ENCODE measurements at places on chromosomes 1 and 21.
A peak's percentile ranks its signal among the peaks of the same experiment; 100 is the strongest.

GRCh38 chr1:234221601-234222000 lies 151.7 kb upstream of the COA6 start:
- DNase-seq: no peak

GRCh38 chr1:90534663-90535295 lies 182.3 kb downstream of the BARHL2 start:
- no peak for DNase-seq

- DNase-seq: peak; percentile 79
Observed at GRCh38 chr1:84772428-84772943, 82.2 kb upstream of the SSX2IP start.

DNA sequence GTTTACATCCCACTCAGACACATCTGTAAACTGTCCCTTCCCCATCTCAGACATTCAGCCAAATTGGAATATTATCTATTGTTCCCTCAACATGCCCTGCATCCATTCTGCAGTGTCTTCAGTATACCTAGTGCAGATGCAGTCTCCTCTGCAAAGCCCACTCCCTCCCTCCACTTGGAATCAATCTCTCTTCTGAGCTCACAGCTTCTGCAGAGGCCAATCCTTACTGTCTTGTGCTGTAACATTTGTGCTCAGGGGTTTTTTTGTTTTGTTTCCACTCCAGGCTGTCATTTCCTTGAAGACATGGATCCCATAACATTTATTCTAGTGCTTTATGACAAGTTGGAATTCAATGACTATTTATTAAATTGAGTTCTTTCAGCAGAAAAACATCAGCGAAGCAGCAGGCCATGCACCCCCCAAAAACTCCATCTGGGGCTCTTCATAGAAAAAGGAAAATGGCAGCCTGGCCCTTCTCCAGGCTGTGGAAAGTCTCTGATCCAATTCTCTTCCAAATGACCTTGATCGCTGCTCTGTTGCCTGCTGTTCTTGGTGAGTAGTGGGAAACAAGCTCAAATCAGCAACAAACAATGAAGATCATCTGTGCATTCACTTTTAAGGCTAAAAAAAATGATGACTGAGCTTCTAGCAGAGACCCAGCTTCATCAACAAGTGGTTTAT lies 8.7 kb downstream of the C4BPA start:
- DNase-seq: no peak

DNA sequence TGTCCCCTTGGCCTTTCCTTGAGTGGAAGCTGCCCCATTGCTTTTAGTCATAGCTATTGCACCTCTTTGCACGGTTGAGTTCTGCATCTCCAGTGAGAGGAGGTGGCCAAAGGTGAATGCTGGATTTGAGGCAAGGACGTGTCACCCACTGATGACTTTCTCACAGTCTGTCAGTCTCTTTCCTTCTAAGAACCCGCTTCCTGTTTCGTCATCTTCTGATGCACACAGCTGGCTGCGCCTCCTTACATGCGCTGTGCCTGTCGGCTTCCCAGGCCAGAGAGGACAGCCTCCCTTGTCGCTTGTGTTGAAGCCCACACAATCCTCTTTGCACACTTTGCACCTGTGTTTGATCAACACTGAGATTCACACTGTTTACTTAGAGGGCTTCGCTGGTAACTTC lies 41.8 kb upstream of the PWP2 start:
- DNase-seq: no peak

DNA sequence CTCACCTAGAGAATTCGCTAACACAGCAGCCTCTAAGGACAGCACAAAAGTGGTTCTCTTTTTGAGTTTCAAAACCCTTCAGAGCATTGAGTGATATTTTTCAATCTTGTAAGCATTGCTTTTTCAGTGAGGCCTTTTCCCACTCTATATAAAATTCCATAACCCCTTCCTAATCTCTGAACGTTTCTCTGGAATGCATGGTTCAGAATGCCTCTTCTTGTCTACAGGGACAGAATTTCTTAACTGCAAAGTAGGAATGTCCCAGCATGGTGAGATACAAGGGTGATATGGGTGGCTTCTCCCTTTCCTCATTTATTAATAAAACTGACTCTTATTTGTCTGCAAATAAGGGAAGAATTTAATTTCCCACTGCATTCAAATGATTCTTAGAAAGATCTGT lies 377.9 kb downstream of the LTN1 start:
- DNase-seq: no peak

- DNase-seq: no peak
Observed at GRCh38 chr1:212454741-212455140, 22.0 kb downstream of the NENF start.

DNA sequence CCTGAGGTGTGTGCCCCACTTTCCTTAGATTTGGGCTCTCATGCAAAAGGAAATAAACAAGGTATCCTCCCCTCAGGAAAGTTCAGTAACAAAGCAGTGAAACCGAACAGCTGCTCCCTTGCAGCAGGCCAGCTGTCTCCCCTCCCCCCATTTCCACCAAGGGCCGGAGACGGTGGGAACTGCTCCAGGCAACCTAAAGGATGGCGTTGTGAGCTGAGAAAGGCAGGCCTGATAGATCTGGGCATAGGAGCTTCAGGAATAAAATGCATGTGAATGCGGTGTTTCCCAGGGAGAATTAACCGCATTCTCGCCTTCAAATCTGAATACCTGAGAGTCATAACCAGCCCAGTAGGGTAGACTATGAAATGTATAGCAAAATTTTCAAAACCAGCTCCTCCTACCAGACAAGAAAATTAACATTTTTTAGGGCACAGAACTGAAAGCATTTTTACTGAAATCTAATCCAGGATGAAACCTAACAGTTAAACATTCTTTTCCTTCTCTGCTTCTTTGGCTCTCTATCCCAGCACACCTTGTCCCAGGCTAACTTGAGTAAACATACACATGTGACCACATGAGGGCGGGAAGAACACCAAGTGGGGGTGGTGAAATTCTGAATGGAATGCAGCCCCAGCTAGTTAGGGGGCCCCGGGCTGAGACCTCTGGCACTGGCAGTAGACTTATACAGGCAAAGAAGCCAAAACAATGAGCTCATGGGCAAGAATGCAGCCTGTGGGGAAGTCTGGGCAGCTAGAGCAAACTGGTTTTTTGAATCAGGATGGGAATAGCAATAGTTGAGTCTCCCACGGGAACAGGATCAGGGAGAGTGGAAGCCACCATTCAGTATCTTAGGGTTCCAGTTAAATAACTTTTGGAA lies 11.5 kb downstream of the MCL1 start:
- DNase-seq: peak; percentile 84

GRCh38 chr1:19413999-19414398 lies 71.3 kb downstream of the CAPZB start:
- no peak for DNase-seq

DNA sequence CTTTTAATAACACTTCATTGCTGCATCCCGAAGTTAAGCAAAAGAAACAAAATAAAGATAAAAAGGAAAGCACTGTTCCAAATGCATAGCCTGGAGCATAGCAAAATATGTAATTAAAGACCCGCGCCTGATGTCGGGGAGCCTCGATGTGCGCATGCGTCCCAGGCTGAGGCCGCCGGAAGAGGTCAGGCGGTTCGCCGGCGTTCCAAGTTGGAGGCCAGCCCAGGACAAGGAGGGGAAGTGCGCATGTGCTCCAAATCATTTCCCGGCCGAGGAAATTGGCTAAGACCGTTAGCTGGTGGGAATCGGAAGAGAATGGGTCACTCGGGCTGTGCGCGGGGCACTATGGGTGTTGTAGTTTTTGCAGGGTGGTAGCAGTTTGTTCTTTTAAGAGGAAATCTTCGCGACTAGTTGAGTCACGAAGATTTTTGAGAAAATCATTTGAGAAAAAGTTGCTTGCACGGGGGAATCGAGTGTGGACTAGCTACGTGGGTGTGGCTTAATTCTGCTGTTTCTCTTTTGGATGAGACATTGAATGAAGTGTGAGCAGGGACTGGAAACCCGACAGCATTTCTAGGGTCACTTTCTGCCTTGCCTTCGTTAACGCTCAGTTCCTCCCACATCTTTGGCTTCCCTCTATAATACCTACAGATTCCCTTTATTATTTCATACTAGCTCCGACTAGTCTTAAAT lies 31.0 kb upstream of the CD1D start:
- DNase-seq: peak; percentile 96

- DNase-seq: no peak
Observed at GRCh38 chr1:231353086-231353485, 15.0 kb downstream of the SPRTN start.

GRCh38 chr1:246795906-246796694 lies 71.9 kb downstream of the SCCPDH start:
- DNase-seq: no peak

- DNase-seq: no peak
Observed at GRCh38 chr1:204493984-204494280, 673 bp downstream of the PIK3C2B start.

DNA sequence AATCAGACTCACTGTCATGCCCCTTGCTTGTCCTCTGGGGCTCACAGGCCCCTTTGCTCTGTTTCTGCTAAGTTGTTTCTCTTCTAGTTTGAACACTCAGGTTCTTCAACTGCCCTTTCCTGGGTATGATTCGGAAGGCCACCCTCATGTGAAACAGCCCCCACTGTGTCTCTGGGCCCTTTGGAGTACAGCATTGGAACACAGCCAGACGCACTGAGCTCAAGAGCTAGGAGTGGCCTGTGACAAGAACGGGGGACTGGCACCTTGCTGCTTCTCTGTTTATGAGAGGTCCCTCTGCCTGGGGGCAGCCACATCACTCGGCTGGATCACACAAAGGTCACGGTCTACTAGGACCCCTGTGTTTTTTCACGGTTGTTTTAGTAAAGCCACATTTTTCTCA lies 114.4 kb upstream of the ZC3H12A start:
- DNase-seq: no peak

GRCh38 chr1:205374210-205375078 lies 17.7 kb upstream of the KLHDC8A start:
- DNase-seq: no peak

GRCh38 chr1:230842801-230843200 lies 25.5 kb downstream of the C1orf198 start:
- DNase-seq: no peak

GRCh38 chr1:164524810-164525209 lies 34.2 kb upstream of the PBX1 start:
- DNase-seq: no peak

GRCh38 chr1:99171184-99171813 lies 93.0 kb upstream of the PLPPR4 start:
- DNase-seq: no peak

DNA sequence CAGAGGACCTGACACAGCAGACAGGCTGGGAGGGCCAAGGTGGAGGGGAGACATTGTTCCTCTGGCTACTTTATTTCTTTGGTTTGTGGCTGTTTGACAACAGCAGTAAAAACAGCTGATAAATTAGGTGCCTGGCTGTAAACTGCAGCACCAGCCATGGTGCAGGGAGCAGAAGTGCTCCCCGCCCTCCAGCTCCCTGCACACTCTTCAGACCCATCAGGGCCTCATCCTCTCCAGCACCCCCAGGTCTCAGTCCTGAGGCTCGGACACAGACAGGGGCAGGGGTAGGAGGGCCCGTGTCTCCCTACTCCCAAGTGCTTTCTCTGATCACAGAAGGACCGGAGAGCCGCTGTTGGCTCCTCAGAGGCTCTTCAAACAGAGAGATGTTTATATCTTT lies 17.7 kb upstream of the LRRN2 start:
- DNase-seq: no peak

- DNase-seq: peak; percentile 74
Observed at GRCh38 chr1:228664399-228664914, 70.8 kb upstream of the RHOU start.

DNA sequence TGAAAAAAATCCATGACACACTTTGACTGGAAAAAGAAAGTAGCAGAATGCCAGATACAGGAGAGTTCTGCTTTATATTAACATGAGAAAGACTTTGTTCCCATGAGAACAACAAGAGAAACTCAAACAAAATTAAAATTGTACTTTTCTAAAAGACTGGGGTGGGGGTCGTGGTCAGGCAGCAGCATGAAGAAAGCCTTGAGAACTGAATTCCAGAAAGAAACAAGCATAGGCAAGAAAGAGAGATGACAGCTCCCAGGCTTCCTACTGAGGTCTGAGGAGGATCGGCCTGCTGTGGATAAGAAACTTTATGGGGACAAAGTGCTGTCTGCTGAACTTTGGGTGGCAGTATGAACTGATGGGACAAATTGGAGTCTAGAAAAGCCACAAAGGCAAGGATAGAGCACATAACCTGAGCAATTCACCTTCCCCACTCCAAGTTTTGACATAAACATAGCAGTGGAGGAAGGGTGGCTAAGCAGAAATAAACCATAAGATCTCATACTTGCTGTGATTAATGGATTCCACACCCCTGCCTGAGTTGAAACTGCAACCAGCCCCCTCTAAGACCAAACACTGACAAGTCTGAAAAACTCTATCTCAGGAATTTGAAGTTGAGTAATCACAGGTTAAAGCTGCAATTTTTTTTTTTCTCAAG lies 43.7 kb downstream of the COL6A1 start:
- no peak for DNase-seq

DNA sequence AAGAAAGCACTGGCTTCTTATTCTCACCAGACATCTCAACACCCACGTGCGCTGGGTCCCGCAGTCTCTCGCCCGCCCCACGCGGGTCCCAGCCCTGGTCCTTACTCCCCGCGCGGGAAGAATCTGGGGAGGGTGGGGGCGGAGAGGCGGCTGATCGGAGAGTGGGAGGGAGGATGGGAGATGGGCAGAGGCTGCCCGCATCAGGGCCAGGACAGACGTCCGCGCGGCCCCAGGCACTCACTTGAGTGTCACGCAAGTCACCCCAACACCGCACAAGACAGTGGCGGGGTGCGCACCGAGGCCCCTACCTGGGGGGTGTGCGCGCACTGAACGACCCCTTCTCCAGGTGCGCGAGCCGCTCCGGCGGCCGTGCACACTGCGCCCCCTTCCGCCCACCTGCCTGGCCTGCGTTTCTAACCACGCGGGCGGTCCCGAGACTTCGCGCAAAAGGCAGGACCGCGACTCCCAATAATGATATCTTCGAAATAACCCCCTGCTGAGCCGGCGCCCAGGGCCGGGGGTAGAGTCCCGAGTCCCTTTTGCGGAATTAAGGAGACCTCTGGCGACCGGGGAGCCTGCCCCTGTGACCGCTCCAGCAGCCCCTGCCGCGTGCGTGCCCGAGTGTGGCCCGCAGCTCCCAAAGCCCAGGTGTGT lies 6.0 kb upstream of the SIM2 start:
- peak; percentile 61 for DNase-seq

- no peak for DNase-seq
Observed at GRCh38 chr1:78284354-78284753, 206.4 kb upstream of the PTGFR start.

DNA sequence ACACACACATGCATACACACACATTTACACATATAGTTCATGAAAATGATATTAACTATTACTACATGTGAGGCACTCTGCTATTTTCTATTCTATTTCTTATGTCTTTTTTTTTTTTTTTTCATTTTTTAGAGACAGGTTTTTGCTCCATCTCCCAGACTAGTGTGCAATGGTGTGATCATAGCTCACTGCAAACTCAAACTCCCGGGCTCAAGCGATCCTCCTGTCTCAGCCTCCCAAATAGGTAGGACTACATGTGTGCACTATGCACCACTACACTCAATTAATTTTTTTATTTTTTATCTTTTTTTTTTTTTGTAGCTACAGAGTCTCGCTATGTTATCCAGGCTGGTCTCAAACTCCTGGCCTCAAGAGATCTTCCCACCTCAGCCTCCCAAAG lies 48.8 kb upstream of the RAB4A start:
- DNase-seq: no peak

Data from left forelimb (tissue), 1 donor.